Gastrocnemius medialis (tissue), 4 donors: ENCODE measurements at places on chromosomes 12 and 14.
A peak's percentile ranks its signal among the peaks of the same experiment; 100 is the strongest.

- no peak for DNase-seq
Observed at GRCh38 chr12:14946162-14946561, 7.8 kb upstream of the ERP27 start.

GRCh38 chr12:19971361-19972280 lies 396.7 kb upstream of the PDE3A start:
- DNase-seq: no peak

DNA sequence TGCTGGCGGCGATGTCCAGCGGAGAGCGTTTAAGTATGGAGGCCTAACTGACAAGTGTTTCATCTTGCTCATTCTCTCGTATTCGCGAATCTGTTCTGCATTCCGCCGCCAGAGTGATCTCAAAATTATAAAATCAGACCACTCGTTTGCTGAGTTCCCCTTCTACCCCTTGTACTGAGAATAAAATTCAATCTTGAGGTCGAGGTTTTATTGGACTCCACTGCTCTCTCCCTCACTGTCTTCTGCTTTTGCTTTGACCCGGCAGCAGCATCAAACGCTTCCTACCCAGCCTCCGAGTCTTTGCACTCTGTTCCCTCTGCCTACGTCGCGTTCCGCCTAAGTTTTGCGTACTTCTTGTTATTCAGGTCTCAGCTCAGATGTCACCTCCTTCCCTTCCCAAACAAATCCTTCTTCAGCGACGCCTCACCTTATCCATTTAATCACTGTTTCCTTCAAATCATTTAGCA lies 462 bp downstream of the KNTC1 start:
- no peak for DNase-seq

DNA sequence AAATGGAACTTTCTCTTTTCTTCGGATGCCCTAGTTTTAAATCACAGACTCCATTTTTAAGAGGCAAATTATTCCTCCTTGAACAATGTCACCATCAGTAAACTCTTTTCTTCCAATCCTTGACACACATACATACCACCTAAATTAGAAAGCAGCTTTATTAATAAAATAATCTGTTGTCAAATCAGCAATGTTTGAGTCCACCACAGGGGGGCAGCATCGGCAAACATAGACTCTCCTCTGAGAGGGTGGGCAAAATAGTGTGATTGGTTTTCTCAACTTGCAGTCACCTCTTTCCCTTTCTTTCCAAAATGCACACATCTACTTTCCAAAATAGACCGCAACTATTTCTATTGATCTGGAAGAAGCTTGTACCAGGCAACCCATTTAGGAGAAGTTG lies 438.4 kb upstream of the OR4E1 start:
- no peak for DNase-seq

GRCh38 chr14:55102141-55102621 lies 26.9 kb upstream of the LGALS3 start:
- peak; percentile 82 for DNase-seq

GRCh38 chr12:52181746-52182145 lies 10.1 kb downstream of the KRT80 start:
- DNase-seq: no peak

DNA sequence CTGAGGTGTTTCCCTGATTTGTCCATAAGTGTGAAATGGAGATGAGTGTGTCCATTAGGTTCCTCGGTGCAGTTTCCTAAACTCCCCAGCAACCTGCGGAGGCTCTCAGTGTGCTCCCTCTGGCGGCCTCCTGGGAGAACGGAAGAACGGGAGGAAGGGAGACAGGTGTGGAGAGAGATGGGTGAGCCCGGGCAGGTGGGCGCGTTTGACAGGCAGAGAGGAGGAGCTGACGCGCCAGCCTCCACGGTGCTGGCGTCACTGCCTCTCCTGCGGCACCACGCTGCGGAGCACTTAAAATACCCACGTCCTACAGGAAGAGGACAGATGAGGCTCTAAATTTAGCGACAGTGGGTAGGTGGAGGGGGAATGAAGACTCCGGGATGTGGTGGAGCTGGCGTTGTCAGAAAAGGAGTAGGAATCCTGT lies 26.8 kb upstream of the PEX5 start:
- no peak for DNase-seq

DNA sequence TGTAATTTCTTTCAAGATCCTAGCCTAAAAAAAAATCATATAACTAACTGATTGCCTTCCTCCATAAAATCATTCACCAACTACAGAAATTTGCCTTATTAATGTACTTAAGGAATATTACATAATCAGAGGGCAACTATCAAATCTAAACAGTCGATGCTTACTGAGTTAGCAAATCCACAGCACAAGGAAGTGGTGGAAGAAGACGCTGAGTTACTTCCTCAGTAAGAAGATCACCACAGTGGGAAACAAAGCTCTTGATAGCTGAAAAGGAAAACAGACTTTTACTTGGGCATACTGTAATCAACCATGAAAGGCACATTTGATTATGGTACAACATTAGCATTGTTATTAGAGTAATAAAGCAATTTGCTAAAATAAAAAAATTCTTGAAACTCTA lies 48.7 kb downstream of the HEATR5A start:
- DNase-seq: no peak

GRCh38 chr12:51753980-51754675 lies 94.4 kb downstream of the FIGNL2 start:
- DNase-seq: no peak

GRCh38 chr12:63844391-63845341 lies at the start of gene SRGAP1:
SRGAP1 (plus strand) TSS chr12:63844700; CDS start chr12:63844817, 117 bp downstream.
- DNase-seq: peak; percentile 25

DNA sequence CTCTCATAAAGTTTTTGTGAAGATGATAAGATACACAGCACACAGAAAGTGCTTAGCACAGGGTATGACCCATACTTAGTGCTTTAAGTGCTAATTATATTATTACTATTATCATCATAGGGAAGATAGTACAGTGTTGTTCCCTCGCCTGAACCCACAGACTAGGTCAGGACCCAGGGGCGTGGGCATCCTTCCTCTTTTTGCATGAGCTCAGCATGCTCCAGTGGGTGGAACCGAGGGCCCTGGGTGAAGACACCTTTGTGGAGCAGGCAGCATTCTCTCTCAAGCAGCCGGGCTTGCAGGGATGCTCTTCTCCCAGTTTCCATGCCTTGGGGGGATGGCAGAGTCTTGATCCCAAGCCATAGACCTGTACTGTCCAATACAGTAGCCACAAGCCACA lies 34.8 kb downstream of the CRACR2A start:
- no peak for DNase-seq
